ENCODE measurements at places on chromosomes 5 and 9.

DNA sequence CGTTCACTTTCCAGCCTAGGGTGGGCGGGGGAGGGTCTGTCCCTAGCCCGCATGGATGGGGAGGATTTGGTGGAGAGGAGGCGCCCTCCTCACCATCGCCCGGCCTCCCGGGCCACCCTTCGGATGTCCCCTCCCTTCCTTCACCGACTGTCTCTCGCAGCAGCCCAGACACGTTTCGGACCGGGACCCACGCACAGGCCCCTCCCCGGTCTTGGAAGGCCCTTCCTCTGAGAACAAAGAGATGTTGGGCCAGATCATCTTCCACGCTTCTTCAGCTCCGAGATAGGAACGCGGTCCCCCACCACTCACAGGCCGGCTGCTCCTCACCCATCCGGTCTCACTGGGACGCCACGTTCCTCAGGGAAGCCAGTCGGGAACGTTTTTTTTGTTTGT is 640 bp upstream of the DPM2 start:
- no peak for DNase-seq

DNA sequence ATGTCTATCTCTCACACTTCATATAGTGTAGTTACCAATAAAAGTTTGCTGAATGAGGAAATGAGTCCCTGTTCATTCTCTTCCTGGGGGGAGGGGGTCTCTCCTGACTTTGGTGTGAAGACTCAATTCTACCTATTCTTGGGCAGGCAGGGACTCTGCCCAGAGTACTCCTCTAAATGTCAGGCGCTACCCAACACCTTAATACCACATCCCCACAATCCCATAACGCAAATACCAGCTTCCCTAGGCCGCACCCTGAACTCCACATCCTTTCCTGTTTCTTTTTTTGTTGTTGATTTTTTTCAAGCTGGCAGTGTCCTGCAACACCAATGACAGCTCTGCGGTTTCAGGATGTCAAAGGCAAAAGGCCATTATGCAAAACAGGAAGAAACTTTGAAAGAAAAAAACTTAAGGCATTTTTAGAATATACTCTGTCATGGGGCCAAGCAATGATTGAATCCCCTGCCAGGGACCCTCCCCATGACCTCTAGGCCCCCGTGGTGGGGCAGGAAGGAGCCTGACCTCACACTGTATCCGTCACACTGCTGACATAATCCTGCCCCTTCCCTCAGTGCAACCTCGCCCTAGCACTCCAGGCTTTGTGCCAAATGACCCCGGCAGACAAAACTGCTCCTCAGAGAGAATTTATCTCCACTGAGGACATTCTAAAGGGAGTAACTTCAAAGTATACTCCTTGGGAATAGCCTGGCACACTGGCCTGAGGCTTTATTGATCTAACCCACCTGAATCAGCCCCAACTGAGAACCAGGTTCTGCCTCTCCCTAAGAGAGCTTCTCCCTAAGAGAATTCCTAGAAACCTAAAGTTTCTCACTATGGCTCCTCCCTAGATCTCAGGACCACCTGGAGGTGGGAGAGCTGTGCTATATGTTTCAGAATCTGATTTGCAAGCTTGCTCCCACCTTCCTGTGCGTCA is 8.0 kb downstream of the B4GALT1 start:
- no peak for DNase-seq

DNA sequence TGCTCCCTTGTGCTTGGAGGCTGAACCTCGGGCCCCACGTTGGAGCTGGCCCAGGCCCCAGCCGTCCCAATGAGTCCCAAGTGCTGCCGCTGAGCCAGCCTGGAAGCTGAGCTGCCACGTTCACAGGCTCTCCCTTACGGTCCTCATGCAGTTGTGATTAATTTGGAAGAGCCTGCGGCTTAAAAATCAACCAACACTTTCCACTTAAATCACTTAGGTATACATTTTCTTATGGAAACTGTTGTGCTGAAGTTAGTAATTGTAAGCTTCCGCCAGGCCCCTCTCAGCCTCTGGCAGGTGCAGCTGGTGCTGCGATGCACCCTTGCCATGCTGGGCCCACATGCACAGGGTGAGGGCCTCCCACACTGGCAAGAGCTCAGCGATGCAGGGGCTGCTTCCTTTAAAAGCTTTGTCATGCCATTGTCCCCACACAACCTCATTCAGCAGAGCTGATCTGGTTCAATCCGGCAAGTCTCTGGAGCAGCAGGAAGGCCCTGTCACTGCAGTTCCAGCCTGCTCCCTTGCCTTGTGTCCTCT is 61.0 kb downstream of the IPPK start:
- DNase-seq, result no peak

- DNase-seq, result no peak
These were observed 118.9 kb downstream of the NXNL2 start for GRCh38 chr9:88653911-88654310.

DNA sequence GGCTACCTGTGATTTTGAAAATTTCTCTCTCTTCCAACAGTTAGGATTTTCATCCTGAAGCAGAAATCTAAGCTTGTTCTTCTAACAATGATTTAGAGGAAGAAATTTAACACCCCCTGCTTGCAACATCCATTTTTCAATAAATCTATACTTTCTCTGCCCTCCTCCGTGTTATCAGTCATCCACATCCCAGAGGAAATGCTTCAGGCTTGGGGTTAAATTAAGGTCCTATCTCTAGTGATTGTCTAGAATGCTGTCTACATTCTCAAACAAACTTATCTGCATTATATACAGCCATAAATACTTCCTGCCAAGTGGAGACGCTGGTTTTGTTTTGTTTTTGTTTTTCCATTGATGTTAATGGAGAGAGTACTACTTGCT is 371.0 kb downstream of the CSNK1G3 start:
- DNase-seq, result no peak

DNA sequence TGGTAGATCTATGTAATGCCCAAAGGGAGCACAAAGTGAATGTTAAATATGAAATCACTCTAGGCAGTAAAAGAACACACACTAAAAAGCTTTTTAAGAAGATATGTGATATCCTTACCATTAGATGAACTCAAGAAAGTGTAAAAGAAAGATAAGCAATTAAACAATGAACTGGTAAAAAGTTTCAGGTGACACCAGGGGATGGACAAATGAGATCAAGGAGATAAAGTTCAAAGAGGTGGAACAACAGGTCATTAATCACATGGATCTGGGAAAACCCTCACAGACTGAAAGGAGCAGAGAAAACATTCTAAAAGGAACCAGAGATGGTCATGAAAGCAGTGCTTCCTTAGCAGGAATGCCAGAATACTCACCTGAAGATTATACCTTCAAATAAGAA is 40.7 kb downstream of the LHFPL2 start:
- DNase-seq, result no peak

DNA sequence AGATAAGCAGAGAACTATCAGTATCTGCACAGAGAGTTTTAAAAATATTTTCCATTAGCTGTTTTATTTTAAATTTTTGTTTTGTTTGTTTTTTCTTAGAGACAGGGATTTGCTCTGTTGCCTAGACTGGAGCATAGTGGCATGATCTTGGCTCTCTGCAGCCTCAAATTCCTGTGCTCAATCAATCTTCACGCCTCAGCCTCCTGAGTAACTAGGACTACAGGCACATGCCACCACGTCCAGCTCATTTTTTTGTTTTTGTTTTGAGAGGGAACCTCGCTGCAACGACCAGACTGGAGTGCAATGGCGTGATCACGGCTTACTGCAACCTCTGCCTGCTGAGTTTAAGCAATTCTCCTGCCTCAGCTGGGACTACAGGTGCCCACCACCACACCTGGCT is 138.2 kb upstream of the LPAR1 start:
- no peak for DNase-seq

- DNase-seq, result no peak
These were observed 110.3 kb upstream of the PCSK5 start for GRCh38 chr9:75780185-75780584.

DNA sequence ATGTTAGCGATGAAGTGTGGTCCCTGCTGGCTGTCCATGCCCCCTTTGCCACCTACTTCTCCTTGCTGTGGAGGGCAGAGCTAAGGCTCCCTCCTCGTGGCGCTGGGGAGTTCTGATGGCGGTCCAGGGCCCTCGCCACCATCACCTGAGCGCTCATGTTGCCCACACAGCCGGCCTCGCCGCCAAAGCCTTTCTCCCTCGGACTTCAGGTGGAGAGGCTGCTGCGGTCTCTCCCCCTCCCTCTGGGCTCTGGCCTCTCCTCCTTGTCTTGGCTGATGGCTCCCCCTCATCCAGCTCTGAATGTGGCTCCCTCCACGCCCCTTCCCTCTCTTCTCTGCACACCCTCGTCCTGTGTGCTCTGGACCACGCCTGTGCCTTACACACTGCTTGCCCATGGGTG is 14.5 kb upstream of the LPCAT1 start:
- DNase-seq, result no peak

DNA sequence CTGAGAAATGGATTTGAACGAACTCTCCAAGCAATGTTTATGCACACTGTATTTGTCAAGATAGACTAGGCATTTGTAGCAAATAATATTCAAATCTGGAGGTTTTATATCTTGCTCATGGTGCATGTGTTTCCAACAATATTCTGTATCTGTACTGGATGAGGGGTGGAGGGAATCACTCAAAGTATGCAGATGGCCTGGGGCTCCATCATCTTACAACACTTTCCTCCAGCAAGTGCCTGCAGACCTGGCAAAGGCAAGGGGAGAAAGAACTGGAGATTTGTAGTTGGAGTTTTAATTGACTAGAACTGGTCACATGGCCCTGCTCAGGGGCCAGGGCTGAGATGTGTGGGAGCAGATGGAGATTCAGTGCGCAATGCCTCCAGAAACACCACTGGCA is 309.0 kb downstream of the PLK2 start:
- DNase-seq, result no peak

- DNase-seq, result no peak
These were observed 8.8 kb downstream of the ATP10B start for GRCh38 chr5:160843240-160843639.

- DNase-seq, result no peak
These were observed 5.1 kb downstream of the HOMER1 start for GRCh38 chr5:79508794-79509193.

GRCh38 chr9:20659474-20659967 is 24.5 kb upstream of the FOCAD start:
- DNase-seq, result no peak

- no peak for DNase-seq
These were observed 64.6 kb downstream of the GADD45G start for GRCh38 chr9:89669361-89669842.

GRCh38 chr5:17222664-17223063 is 5.2 kb downstream of the BASP1 start:
- no peak for DNase-seq

GRCh38 chr5:97100476-97100875 is 41.9 kb downstream of the LIX1 start:
- no peak for DNase-seq

- DNase-seq, result no peak
These were observed 261.8 kb downstream of the MCTP1 start for GRCh38 chr5:95022967-95023695.

DNA sequence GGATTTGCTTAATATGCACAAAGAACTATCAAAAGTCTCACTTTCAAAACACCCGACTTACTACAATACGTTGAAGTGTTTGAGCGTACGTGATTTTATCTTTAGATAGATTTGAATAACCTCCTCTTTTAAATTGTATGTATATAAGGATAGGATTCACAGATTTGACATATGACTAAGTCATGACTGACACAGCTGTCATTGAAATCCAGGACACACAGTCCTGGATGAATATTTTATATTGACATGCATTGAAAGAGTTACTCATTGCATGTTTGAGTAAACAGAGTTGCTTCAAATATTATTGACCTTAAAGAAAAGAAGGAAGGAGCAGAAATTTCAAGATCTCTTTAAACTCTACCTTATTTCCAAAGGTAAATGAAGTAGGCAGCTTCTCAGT is 3.3 kb downstream of the MUSK start:
- DNase-seq, result no peak

DNA sequence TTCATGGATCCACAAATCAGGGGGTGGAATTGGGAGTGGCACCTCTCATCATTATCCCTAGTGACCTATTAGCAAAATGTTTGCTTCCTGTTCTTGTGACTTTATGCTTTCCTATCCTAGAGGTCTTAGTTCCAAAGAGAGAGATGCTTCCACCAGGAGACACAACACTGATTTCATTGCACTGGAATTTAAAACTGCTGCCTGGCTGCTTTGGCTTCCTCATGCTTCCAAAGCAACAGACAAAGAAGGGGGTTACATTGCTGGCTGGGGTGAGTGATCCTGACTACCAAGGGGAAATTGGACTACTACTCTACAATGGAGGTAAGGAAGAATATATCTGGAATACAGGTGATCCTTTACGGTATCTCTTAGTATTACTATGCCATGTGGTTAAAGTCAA is 69.2 kb upstream of the SH3GL2 start:
- no peak for DNase-seq

- no peak for DNase-seq
These were observed 24.8 kb downstream of the OSMR start for GRCh38 chr5:38870595-38870994.

DNA sequence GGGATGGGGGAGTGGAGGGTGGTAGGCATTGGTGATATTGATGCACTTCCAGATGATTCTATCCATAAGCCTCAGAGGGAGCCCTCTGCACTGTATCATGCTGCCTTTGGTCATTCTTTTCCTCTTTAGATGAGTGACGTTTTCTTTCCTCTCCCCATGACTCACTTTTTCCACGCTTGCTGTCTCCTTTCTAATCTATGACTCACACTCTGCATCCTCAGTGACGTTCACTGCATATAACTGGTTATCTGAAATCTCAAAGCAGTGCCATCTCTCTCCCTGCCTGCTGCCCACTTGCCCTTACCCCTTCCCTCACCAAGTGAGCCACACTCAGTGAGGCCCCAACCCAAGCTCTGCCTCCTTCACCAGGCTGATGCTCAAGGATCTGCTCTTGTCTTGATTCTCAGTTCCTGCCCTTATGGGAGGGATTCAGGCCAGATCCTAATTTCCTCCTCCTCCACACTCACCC is 31.6 kb downstream of the PTGS1 start:
- no peak for DNase-seq

DNA sequence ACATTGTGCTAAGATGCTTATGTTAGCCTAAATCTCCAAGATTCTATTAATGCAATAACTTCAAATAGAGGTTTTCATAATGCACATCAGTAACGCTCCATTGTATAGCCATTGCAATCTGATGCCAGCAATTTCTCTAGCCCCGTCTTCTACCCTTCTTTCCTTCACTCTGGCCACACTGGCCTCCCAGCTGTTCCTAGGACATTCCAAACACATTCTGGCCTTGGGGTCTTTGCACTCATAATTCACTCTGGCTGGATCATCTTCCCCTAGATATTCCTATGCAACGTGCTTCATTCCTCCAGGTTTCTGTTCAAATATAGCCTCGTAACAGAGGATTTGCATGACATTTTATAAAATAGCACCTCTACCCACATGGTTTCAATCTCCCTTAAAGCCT is 23.3 kb downstream of the FAM81B start:
- DNase-seq, result no peak

DNA sequence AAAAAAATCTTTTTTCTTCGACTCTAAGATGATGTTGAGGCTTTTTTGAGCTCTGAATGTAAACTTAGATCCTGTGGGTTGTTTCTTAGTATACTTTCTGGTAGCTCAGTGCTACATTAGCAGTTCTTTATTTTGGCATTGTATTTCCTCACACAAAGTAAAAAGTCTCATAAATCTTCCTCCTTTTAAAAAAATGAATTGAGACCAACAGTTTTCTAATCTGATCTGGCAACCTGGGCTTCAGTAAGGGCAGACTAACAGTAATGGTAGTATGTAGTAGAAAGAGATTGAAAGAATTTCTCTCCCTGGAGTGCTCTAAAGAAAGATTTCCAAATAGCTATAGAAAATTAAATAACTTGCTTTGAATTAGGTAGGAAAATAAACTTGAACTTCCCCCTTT is 31.4 kb downstream of the ZCCHC7 start:
- no peak for DNase-seq

GRCh38 chr5:110665184-110665726 is 61.2 kb downstream of the TMEM232 start:
- DNase-seq, result no peak

Measured in activated CD4-positive, CD25-positive, alpha-beta regulatory T cell (primary cell).